Kidney (tissue), 22 donors: ENCODE measurements at places on chromosomes 5 and 9.

- no peak for DNase-seq
These were observed 181.5 kb upstream of the OR13F1 start for GRCh38 chr9:104322596-104322995.

- no peak for DNase-seq
These were observed 27.8 kb upstream of the SH3GL2 start for GRCh38 chr9:17551023-17551422.

GRCh38 chr5:147403651-147404640 lies 105.9 kb downstream of the DPYSL3 start:
- DNase-seq: no peak

DNA sequence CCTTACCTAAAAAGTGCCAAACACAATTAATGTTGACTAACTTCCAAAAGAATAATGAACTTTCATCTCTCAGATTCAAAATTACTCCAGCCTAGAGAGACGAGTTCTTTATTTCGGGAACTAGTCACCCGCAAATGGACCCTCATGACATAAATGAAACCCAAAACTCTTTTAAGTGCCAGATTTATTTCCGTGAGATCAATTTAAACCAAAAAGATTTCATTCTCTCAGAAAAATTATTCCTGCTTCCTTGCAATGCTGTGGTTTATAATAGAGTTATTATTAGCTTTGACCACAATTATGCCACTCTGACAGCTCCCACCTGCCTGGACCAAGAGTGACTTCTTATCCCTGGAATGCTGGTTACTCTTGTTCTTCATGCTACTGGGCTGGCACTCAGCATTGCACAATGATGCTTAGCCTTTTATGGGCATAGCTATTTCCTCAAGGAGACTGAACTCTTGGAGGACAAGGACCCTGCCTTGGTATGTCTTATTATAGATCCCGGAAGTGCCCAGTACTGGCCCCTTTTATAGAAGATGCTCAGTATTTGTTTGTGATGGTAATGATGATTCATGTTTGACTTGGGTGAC lies 183.5 kb downstream of the SNX18 start:
- no peak for DNase-seq

DNA sequence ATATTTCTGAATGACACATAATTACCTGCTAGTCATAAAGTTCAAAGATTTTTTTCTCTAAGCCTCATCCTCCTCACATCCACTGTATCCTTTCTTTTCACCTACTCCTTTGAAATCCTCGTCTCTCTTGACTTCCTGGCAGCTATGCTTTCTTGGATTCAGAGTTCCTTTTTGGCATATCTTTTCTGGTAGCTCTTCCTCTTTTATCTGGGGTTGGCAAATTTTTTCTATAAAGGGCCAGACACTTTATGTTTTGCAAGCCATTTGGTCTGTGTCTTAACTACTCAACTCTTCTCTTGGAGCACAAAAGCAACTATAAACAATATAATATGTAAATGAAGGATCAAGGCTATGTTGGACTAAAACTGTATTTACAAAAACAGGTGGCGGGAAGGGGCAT lies 197.5 kb downstream of the KIAA0825 start:
- DNase-seq: no peak

GRCh38 chr9:70600506-70600905 lies 186.0 kb upstream of the KLF9 start:
- DNase-seq: no peak

GRCh38 chr5:53971551-53971950 lies 338.8 kb downstream of the ARL15 start:
- no peak for DNase-seq

GRCh38 chr5:168172760-168173223 lies 118.7 kb upstream of the WWC1 start:
- DNase-seq: no peak

GRCh38 chr5:29197631-29198454 lies 1995.6 kb upstream of the CDH6 start:
- no peak for DNase-seq

GRCh38 chr9:120676767-120677402 lies 37.4 kb downstream of the MEGF9 start:
- no peak for DNase-seq

- no peak for DNase-seq
These were observed 123.4 kb upstream of the MAN2A1 start for GRCh38 chr5:109566361-109566760.

DNA sequence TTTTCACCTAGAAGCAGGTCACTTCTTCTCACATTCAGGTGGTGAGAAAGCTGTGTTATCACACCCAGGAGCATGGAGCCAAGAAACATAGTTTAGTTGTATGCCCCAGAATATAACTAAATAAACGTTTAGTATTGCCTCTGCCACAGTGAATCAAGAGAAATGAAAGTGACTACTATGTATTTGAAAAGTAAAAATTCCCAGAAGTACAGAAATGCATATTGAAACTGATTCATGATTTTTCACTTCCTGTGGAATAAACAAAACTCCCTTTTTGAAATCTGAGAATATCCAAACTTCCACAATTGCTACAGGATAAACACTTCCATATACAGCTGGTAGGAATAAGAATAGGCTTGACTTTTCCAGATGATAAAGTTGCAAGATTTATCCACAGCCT lies 15.3 kb upstream of the NINJ1 start:
- DNase-seq: no peak

GRCh38 chr9:85155352-85155751 lies 485.8 kb downstream of the NTRK2 start:
- no peak for DNase-seq

DNA sequence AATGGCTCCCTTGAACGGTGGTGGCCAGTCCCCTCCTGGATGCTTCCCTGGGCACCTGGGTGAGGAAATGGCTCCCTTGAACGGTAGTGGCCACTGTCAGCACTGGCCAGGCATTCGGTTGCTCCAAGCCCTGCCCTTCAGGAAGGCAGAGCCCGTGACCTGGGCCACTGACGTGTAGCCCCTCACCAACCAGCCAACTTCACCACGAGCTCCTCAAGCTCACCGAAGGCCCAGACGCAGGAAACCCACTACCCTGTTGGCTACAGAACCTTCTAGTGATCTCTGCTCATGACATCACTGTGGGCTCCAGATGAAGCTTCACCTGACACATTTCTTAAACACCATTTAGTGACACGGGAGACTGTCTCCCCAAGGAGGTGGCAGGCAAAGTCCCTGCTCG lies 9.2 kb downstream of the SLC6A3 start:
- DNase-seq: no peak

GRCh38 chr5:122367456-122367855 lies 55.4 kb downstream of the SNCAIP start:
- no peak for DNase-seq

DNA sequence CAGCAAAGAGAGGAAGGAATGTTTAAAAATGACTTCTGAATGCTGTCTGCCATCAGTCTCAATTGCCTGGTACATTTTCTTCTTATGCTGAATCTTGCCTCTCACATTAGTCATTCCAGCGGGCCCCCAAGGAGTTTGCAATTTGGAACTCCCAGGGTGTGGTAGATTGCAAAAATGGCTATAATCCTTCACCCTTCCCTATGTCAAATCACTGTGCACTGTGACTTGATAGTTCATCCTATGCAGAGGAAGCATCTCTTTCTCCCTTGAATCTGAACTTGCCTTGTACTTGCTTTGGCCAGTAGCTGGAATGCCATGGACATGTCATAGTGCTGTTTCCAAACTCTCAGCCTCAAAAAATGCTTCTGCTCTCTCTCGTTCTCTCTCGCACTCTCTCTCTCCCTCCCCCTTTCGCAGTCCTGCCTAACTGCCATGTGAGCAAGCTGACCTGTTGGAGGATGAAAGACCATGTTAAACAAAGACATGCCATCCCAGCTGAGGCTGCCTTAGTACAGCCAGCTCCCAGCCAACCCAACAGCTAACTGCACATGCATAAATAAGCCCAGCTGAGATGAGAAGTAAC lies 284.0 kb upstream of the TLE4 start:
- no peak for DNase-seq

DNA sequence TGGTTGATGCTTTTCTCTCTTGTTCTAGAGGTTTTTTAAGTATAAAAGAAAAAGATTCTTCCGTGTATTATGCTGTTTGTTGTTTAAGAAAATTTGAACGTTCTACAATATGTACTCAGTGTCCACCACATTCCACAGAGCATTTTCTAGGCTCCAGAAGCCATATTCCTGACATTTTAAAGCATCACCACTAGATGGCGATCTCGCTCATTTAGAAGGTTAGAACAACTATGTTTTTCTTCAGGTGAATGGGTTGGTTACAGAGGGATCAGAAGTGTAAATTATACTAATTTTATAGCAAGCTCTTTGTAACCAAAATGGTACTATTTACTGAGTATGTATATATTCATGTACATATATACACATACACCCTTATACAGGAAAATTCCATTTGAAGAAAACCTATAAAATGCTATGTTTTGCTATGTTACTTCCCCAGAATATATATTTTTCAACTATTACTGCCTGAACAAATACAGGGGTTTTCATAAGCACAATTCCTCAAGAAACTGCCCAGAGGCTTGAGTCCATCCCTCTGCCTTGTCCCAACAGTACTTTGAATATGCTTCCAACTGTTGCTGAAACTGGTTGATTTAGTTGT lies 284.3 kb downstream of the CCDC171 start:
- DNase-seq: peak; percentile 11

DNA sequence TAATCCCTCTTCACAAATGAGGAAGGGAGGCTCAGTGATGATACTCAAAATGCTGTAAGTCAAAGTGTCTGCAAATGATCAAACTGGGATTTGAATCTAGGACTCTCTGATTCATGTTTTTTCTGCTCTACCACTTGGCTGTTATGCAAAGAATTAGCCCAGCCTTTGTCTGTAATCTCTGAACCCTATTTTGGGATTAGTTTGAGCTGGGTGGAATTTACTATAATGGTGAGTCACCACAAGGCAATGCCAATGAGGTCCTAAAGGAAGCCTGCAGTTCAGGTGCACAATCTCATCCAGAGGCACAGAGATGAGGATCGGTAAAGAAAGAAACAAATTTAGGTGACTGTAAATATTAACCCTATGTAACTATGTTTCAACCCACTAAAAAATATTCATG lies 29.2 kb downstream of the RFK start:
- DNase-seq: no peak

- no peak for DNase-seq
These were observed 1668.0 kb upstream of the C9orf72 start for GRCh38 chr9:29241320-29241719.

DNA sequence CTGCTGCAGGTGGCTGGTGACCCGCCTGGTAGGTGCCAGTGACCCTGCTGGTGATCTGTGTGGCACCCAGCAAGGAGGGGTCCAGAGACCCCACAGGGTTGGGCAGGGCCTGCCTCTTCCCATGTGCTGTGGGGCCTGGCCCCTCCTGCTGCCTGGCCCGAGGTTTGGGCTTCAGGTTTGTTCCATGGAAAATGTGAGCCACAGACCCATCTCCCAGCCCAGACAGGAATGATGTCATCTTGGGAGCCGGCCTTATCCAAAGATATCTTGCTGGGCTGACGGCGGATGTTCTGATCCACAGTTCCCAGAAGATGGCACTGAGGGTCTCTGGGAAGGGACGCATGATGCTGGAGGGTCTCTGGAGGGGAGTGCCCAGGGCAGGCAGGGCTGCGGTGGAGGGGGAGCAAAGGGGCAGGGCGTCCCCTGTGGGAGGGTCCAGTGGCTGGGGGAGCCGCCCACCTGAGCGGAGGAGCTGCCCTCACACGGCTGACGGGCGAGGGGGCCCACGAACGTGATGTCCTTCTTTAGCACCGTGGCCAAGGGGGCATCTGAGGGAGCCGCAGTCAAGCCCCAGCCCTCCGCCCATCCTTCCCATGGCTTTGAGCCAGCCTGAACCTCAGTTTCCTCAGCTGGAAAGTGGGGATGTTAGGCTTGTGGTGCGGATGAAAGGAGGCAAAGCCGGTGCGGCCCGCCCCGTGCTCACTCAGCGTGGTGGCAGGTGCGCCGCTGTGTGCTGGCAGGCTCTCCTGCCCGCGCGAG lies 68.1 kb downstream of the COL5A1 start:
- no peak for DNase-seq

DNA sequence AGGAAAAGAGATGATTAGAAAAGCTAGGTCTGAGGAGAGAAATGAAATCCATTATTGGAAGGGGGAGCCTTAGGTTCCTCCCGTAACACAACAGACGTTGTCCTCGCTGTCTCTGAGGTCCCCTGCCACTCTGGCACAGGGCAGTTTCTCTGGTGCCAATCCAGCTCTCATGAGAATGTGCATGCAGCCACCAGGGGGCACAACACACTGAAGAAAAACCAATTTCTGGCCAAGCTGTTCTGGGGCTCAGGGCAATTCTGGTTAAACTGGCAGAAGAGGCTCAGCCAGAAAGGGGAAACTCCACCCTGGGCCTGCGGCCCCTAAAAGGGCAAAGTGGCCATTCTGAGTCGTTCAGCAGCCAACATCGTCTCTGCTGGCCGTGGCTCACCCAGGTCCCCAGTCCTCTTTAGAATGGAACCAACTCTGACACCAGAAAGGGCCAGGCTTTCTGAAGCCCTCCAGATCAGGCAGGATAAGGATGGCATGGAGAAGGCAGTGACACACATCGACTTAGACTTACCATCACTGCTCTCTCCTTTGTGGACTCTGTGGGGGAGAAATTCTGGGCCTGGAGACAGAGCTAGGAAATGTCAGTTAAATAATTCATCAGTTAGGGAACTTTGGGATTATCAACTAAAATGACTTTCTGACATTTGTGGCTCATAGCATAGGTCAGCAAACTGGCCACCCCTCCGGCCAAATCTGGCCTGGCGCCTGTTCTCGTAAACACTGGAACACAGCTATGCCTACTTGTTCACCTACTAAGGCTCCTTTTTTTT lies 58.5 kb upstream of the GOLPH3 start:
- DNase-seq: peak; percentile 82

GRCh38 chr9:109627042-109627441 lies 128.9 kb upstream of the PTPN3 start:
- DNase-seq: no peak

GRCh38 chr9:130917168-130917960 lies 20.8 kb upstream of the QRFP start:
- DNase-seq: no peak

GRCh38 chr9:32385885-32386283 lies 1.4 kb downstream of the ACO1 start:
- DNase-seq: no peak

- DNase-seq: no peak
These were observed 74.2 kb upstream of the SLC12A2 start for GRCh38 chr5:128009403-128009802.

DNA sequence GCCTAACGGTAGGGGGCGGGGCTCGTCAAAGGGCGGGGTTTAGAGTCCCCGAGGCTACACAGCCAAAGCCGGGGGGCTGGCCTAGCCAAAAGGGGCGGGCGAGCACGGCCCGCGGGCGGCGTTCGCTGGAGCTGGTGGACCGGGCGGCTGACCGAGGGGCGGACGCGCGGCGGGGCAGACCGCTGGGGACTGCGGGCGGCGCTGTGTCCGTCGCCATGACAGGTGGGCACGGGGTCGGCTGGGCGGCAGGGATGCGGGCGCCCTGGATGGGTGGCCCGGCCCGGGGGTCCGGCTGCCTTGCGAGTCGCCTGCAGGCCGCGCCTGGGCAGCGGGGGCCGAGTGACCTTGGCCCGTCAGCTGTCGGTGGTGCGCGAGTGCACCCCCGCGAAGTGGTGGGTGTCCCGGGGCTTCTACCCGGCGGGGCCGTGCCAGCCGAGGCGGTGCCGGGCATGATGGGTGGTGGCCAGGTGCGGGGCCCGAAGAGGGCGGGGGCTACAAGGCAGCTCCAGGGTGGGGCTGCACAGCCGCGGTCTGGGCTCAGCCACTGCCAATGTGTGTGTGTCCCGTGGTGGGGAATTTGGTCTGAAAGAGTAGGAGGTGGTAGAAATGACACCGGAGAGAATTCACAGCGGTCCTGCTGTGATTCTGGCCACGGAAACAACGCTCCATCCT lies at the start of gene CARD19:
CARD19 (plus strand) TSS at position 87 of the 672 bp plus-strand sequence; CDS start at position 216, 129 bp downstream.
- DNase-seq: no peak

- no peak for DNase-seq
These were observed 30.7 kb upstream of the VCAN start for GRCh38 chr5:83440826-83441225.
